A549 treated with GW870086 at 1 μM for 4 hours (cell line): ENCODE measurements at places on chromosomes 11 and 22. TPM values are rescaled to one million over a fixed set of nuclear protein-coding genes. Genes with fewer than 3 reads are reported as not detected.

Gene SLC22A25
- total RNA-seq: not detected in 5 replicates

Gene BTBD18
- total RNA-seq: not detected in 5 replicates

Gene GLB1L3
- 0.05 TPM in 1 of 5 replicates, not detected in the others for total RNA-seq

Gene RCOR2
- total RNA-seq: 0.70 to 1.2 TPM (median 1.0 TPM) in 5 replicates

Gene APOL1
- 11.4 to 17.7 TPM (median 15.9 TPM) in 5 replicates for total RNA-seq

Gene TESMIN
- total RNA-seq: 4.3 to 6.8 TPM (median 5.7 TPM) in 5 replicates

Gene ZNF143
- 9.1 to 11.7 TPM (median 10.0 TPM) in 5 replicates for total RNA-seq

Gene TMPRSS13
- total RNA-seq: not detected in 5 replicates

Gene ST3GAL4
- 28.8 to 32.3 TPM (median 29.5 TPM) in 5 replicates for total RNA-seq

Gene ELFN2
- total RNA-seq: 5.9 to 8.8 TPM (median 7.0 TPM) in 5 replicates

Gene CSF2RB
- total RNA-seq: not detected in 5 replicates

Gene SPTBN2
- 8.0 to 11.7 TPM (median 9.5 TPM) in 5 replicates for total RNA-seq

Gene OR10A2
- not detected in 5 replicates for total RNA-seq

Gene TMEM191B
- total RNA-seq: 0.71 to 1.0 TPM (median 0.96 TPM) in 3 of 5 replicates, not detected in the others

Gene RIMBP3C
- 0.11 to 0.37 TPM (median 0.24 TPM) in 5 replicates for total RNA-seq

Gene CARNS1
- 0.14 to 0.19 TPM (median 0.14 TPM) in 5 replicates for total RNA-seq

Gene AQP11
- 1.2 to 2.2 TPM (median 1.9 TPM) in 5 replicates for total RNA-seq

Gene FADS2
- 265 to 340 TPM (median 308 TPM) in 5 replicates for total RNA-seq

Gene CASP12
- total RNA-seq: not detected in 5 replicates

Gene LIF
- 24.1 to 38.9 TPM (median 37.0 TPM) in 5 replicates for total RNA-seq

Gene OR8G1
- total RNA-seq: not detected in 5 replicates

Gene TP53AIP1
- total RNA-seq: 0.14 to 0.20 TPM in 2 of 5 replicates, not detected in the others

Gene GP1BB
- total RNA-seq: 0.45 to 1.9 TPM (median 1.5 TPM) in 5 replicates

Gene SAA2
- 0.24 to 0.43 TPM in 2 of 5 replicates, not detected in the others for total RNA-seq

Gene HPX
- 0.28 to 0.91 TPM (median 0.57 TPM) in 5 replicates for total RNA-seq

Gene OR51B5
- 0.10 TPM in 2 of 5 replicates, not detected in the others for total RNA-seq

Gene NUMA1
- total RNA-seq: 55.0 to 71.2 TPM (median 62.9 TPM) in 5 replicates

Gene XKR3
- total RNA-seq: not detected in 5 replicates

Gene MS4A3
- total RNA-seq: not detected in 5 replicates

Gene RFPL3
- not detected in 5 replicates for total RNA-seq

Gene EXT2
- total RNA-seq: 55.5 to 61.2 TPM (median 58.6 TPM) in 5 replicates

Gene DCPS
- total RNA-seq: 15.4 to 19.6 TPM (median 17.4 TPM) in 5 replicates

Gene ARHGAP42
- total RNA-seq: 4.5 to 6.3 TPM (median 5.5 TPM) in 5 replicates

Gene TBC1D10A
- total RNA-seq: 7.9 to 10.5 TPM (median 9.4 TPM) in 5 replicates

Gene PGA5
- total RNA-seq: not detected in 5 replicates

Gene SHANK3
- total RNA-seq: 3.0 to 5.3 TPM (median 4.1 TPM) in 5 replicates

Gene LGR4
- total RNA-seq: 32.1 to 50.3 TPM (median 44.6 TPM) in 5 replicates

Gene C11orf16
- not detected in 5 replicates for total RNA-seq

Gene CD6
- 0.06 to 0.11 TPM (median 0.10 TPM) in 3 of 5 replicates, not detected in the others for total RNA-seq

Gene JOSD1
- total RNA-seq: 25.4 to 30.0 TPM (median 29.3 TPM) in 5 replicates

Gene HTR3A
- total RNA-seq: not detected in 5 replicates

Gene CLP1
- 25.7 to 31.9 TPM (median 29.2 TPM) in 5 replicates for total RNA-seq

Gene JAM3
- 3.5 to 4.7 TPM (median 4.0 TPM) in 5 replicates for total RNA-seq

Gene HBB
- not detected in 5 replicates for total RNA-seq

Gene CLDN5
- not detected in 5 replicates for total RNA-seq

Gene TPST2
- total RNA-seq: 9.0 to 10.9 TPM (median 10.4 TPM) in 5 replicates

Gene APOL5
- total RNA-seq: not detected in 5 replicates

Gene RAG1
- 0.18 to 0.53 TPM (median 0.37 TPM) in 5 replicates for total RNA-seq

Gene USP35
- 6.6 to 8.7 TPM (median 8.4 TPM) in 5 replicates for total RNA-seq

Gene DBX1
- total RNA-seq: not detected in 5 replicates

Gene TRIM49
- 0.07 TPM in 1 of 5 replicates, not detected in the others for total RNA-seq

Gene OR8K1
- total RNA-seq: not detected in 5 replicates

Gene CNGA4
- total RNA-seq: 0.07 TPM in 1 of 5 replicates, not detected in the others

Gene CRYBB2
- total RNA-seq: not detected in 5 replicates

Gene PITPNM1
- 32.3 to 48.6 TPM (median 44.4 TPM) in 5 replicates for total RNA-seq

Gene SUSD2
- 57.0 to 72.3 TPM (median 67.0 TPM) in 5 replicates for total RNA-seq

Gene TYMP
- 11.7 to 19.6 TPM (median 17.7 TPM) in 5 replicates for total RNA-seq

Gene SEC14L6
- total RNA-seq: not detected in 5 replicates

Gene APOA4
- 0.08 TPM in 1 of 5 replicates, not detected in the others for total RNA-seq
